ENCODE measurements at places on chromosomes 11 and 22.

GRCh38 chr11:18618342-18619025, 15.7 kb downstream of the SPTY2D1 start:
- no peak for DNase-seq

DNA sequence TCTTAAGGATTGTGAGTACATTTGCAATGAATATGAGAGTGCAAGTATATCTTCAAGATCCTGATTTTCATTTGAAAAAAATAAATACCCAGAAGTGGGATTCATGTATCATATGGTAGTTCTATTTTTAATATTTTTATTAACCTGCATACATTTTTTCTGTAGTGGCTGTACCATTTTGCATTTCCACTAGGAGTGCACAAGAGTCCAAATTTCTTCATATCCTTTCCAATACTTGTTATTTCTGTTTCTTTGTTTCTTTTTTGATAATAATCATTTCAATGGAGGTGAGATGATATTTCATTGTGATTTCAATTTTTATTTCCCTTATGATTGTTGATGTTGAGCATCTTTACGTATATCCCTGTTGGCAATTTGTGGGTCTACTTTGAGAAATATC, 759.8 kb upstream of the CNTN5 start:
- DNase-seq = no peak

- DNase-seq = no peak
These were observed 23.2 kb downstream of the DRD4 start for GRCh38 chr11:660281-660680.

- DNase-seq = no peak
These were observed 21.9 kb upstream of the OAF start for GRCh38 chr11:120188811-120189455.

- no peak for DNase-seq
These were observed 84.6 kb downstream of the SWAP70 start for GRCh38 chr11:9748361-9748970.

- no peak for DNase-seq
These were observed 51.9 kb upstream of the EP300 start for GRCh38 chr22:41040483-41040882.

DNA sequence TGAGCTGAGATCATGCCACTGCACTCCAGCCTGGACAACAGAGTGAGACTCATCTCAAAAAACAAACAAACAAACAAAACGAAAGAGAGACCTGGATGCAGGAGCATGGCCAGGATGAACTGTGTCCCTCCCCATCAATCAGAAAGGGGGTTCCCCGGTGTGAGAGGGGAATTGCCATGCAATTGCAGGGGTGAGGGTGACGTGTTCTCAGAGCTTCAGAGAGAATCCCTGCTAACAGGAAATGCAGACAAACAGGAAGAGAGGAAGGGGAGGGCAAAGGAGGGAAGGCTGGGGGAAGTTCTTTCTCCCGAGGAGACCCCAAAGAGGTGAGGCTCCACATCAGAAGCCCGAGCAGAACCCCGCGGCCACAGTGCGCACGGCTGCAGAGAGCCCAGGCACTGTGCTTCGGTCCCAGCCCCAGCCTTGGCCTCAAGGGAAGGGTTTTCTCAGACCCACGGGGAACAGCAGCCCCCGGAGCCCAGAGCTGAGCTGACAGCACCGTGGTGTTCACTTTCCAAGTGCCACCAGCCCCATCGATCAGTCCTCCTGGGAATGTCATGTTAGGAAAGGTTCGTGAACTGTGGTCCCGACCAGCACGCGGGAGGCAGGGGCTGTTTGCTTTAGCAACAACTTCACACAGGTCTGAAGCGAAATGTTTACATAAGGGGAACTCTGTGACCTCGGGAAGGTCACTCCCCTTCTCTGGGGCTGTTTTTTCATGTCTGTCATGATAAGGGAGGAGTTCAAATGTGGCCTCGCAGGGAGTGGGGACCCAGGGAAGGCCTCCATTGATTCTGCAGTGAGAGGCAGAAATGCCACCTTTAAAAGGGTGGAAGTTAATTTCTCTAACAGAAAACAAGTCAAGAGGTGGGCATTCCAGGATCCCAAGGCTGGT, 108.0 kb upstream of the ANO1 start:
- DNase-seq = no peak

- DNase-seq = peak; percentile 15
These were observed 138.9 kb upstream of the MTNR1B start for GRCh38 chr11:92830377-92831155.

GRCh38 chr11:65498977-65499712, at the start of gene MALAT1:
MALAT1 (plus strand) TSS chr11:65499045.
- DNase-seq = peak; percentile 94

- DNase-seq = no peak
These were observed 72.5 kb upstream of the MYO18B start for GRCh38 chr22:25669253-25670069.

All from DMS79 treated with DMSO at 0.1 percent for 48 hours (cell line).